ENCODE measurements at places on chromosomes 7 and 10. TPM values are rescaled to one million over a fixed set of nuclear protein-coding genes. Genes with fewer than 3 reads are reported as not detected.

GRCh38 chr10:42112331-42113157 lies 525.8 kb downstream of the ZNF33B start:
- DNase-seq: no peak

DNA sequence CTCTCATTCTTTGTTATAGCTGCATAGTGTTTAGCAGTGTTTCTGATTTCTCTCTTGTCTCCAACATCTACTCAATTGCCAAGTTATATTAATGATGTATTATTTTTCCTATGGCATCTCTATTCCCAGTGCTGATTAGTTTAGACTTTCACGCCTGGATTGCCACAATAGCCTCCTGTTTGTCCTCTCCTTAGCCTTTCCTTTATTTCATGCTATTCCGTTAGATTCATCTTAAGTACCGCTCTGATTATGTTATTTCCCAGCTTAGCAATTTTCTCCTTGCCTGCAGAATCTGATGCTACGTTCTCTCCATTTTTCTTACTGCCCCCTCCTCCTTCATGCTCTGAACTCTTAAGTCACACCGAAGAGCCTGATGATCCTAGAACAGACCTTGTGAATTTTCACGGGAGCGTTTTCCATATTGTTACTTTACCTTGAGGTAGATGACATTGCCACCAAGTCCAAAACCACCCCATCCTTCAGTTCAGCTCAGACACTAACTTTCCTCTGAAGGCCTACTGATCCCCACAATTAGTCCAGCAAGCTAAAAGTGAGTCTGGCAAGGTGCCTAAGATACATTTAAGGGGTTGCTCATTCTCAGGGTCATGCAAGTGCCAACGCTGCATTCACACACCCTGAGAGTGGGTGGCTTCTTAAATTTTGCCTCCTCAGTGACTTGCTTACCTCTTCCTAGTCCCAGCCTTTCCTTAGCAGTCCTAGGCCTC lies 6.6 kb upstream of the NRF1 start:
- DNase-seq: no peak

DNA sequence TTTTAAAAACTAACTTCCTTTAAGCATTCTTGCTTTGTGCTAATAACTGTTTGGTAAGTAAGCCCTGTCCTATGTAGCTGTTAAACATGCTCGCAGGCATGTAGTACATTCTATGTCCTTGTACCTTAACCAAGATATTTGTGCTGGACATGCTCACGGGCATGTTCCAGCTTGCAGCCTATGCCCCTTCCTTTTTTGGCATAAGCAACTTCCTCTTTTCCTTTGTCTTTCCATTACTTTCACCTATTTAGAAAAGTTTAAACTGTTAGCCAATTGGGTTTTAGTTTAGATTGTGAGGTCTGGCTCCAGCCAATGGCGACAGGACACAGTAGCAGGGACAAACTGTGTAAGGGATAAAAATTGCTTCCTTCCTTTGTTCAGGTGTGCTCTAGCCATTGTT lies 14.4 kb upstream of the APBB1IP start:
- no peak for DNase-seq

GRCh38 chr7:25712500-25712899 lies 439.5 kb upstream of the NFE2L3 start:
- DNase-seq: no peak

DNA sequence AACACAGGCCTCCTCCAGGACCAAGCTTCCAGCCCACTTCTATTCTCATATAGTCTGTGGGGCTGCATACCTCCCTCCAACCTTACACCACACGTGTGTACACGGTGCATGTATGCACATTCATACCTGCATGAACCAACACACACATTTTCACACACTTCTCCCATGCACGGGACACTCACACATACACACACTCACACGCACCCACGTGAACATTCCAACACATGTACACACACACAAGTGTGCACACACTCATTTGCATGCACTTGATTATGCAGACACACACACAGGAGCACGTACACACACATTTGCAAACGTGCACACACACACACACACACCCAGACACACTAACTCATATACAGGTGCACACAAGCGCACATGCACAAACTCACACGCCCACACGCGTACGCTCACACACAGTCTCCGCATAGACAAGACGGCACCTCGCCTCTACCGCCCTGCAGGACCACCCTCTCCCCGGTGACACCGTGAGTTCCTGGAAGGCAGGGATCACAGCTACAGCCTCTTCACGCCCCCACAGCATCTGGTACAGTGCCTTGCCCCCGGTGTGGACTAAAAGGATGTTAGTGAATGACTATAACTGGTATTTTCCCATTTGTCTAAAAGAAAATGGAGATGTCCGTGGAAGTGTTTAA lies 263.8 kb downstream of the PTPRN2 start:
- DNase-seq: no peak

GRCh38 chr10:126197036-126197543 lies 191.2 kb downstream of the ADAM12 start:
- no peak for DNase-seq

DNA sequence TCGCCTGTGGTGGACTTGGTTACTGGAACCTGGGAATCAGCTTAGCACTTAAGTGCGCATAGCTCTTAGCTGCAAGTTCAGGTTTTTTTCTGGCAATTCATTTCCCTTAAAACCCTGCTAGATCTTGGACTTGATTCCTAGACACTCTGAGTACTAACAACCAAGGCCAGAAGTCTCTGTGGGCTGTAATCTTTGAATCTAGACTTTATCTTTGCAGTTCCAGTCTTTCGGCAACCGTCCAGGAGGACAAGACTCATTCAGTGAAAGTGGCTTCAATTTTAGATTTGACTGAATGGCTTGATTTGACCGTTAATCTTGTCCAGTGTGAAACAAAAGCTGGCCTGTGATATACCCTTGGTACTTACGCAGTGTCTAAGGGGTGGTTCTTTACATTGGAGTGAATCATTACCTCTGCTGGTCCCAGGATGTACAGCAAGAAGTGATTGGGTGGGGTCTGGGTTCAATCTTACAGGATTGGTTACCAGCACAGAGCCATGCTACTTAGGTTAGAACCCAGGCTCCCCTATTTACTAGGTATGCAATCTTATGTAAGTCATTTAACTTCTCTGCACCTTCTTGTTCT lies 16.4 kb downstream of the PTTG1IP2 start:
- DNase-seq: no peak

SAMD9 gene
- not detected for total RNA-seq

CALHM1 gene
- not detected for total RNA-seq

Measured in glutamatergic neuron (in vitro differentiated cells).